ENCODE measurements at places on chromosomes 3 and 15. TPM values are rescaled to one million over a fixed set of nuclear protein-coding genes. Genes with fewer than 3 reads are reported as not detected.

DNA sequence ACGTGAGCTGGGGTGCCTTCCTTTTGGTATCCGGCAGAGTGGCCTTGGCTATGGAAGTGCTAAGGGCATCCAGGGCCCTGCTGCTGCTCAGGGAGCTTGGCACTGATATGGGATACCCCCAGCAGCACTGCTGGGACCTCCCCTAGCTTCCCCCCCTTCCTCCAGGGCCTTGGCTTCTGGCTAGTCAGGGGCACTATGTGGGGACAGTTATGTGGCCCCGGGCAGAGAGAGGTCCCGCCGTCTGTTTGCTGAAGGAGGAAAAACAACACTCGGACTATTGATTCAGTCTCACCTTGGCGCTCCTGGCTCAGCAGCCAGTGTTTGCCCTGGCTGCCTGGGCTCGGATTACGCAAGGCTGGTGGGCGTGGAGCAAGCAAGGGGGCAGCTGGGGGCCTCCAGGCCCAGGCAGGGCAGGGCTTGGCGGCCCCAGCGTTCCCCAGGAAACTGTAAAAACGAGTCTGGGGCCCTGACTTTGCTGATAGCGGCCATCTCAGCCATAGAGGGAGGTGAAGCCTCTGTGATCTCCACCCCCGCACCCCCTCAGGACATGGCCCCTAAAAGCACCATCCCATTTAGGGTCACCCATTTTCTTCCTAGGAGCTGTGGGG lies 5.7 kb downstream of the FURIN start:
- DNase-seq, result no peak

Gene LRRN1
- polyA plus RNA-seq, result 90.4 TPM

GRCh38 chr3:171443211-171443957 lies 16.8 kb downstream of the TNIK start:
- no peak for DNase-seq

Gene IQCH
- 1.6 TPM for polyA plus RNA-seq

DNA sequence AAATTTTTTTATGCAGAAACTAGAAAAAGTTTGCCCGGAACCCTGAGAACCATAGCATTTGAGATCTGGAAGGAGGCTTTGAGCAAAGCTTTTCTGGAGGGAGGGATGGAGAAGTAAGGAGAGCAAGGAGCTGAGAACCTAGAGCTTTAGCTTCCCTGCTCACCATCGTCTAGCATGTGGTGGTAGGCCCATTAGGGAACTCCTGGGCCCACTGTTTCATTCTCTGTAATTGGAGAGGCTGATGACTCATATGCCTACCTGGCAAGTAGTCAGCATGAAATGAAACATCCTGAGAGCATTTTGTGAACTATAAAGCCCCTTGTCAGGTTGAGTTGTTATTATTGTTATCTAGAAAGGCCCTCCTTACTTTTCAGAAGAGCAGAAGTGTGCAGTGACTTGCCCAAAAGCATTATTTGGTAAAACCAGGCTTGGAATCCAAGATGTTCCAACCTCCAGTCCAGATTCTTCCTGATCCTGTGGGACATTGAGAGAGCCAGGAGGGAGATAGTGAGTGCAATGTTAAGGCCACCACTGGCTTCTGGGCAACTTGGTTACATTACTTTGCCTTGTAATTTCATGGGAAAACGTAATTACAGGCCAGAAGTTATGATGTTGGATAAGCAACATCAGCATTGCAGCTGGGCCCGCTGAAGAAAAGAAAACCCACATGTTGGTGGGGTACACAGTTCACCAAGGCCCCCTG lies 104.5 kb upstream of the BFSP2 start:
- DNase-seq, result no peak

Gene GABRG3
- polyA plus RNA-seq, result 0.80 TPM

DNA sequence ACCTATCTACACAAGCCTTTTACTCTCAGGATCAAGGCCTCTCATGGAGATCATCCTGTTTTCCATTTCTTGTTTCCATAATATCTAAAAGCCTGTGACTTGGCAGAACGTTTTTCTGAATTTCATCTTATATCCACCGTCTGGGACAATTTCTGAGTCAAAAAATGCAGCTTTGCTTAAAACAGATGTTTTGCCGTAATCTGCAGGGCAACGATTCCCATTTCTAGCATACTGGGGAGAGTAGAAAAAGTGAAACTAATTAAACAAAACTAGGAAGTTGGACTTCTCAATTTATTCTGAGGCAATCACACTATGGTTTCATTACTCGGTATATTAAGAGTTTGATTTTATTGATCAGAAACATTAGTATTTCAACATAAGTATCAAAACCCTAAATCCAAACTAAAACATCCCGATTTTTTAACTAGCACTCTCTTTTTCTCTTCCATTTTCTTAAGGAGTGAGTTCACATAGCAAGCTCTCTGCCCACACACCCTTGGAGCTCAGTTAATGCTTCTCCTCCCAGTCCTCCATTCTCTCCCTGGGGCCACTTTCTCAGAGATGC lies 33.6 kb downstream of the SPATA12 start:
- DNase-seq, result peak; percentile 71

GRCh38 chr3:187016639-187017345 lies 86.5 kb downstream of the ST6GAL1 start:
- no peak for DNase-seq

DNA sequence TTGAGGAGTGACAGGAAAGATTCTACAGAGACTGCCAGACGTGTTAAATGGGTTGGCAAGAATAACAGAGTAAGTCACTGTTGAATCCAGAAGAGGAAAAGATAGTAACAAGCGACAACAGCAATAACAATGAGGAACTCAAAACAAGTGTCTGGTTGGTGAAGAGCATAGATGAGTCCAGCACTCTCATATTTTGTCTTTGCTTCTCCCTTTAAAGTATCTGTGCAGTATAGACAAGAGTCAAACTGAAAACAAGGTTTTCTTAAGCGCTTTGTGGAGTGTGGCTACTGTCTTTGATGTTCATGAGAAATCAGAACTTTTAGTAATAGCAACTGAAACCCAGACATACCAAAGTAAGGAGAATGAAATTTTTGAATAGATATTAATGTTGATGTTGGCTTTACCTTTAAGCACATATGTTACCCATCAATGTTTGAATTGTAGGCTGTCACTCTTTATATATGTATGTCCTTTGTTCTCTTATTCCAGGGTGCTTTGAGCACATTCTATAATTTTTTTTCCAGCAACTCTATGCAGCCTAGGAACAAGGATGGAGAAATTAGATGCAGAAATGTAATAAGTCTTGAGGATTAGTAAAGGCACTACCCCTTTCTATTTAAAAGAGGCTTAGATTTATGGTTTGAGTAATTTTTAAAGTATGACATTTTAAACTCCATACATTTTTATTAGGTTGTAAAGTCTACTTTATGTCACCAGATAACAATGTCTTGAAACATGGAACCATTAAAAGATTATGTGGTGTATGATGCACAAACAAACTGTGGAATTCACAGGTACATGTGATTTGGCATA lies 185.5 kb downstream of the NFKBIZ start:
- no peak for DNase-seq

DNA sequence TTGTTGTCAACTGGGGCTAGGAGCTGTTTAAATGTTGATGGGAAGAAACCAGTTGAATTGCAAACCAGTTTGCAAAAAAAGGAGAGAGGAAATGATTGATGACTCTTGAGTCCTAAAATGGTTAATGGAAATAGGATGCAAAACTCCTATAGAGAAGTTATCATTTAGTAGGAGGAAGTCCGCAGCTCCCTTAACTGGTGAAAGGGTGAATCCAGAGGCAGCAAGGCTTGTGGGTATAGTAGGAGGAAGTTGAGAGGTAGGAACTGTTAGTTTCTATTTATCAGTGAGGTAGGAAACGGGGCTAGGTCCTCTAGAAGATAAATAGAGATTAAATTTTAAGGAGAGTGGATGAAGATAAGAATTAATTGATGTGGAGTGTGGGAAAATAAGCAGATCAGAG lies 15.4 kb downstream of the IREB2 start:
- DNase-seq, result no peak

- no peak for DNase-seq
Measured at GRCh38 chr15:101115393-101115785, 136.5 kb downstream of the CHSY1 start.

- DNase-seq, result no peak
Measured at GRCh38 chr3:71854706-71855105, 69.8 kb upstream of the PROK2 start.

- DNase-seq, result no peak
Measured at GRCh38 chr3:79314544-79314943, 453.3 kb downstream of the ROBO1 start.

GRCh38 chr15:64441852-64442251 lies 18.5 kb upstream of the ZNF609 start:
- no peak for DNase-seq

Gene CD96
- polyA plus RNA-seq, result 0.13 TPM

Gene TGM5
- polyA plus RNA-seq, result 0.26 TPM

Gene GREM1
- 2.0 TPM for polyA plus RNA-seq

DNA sequence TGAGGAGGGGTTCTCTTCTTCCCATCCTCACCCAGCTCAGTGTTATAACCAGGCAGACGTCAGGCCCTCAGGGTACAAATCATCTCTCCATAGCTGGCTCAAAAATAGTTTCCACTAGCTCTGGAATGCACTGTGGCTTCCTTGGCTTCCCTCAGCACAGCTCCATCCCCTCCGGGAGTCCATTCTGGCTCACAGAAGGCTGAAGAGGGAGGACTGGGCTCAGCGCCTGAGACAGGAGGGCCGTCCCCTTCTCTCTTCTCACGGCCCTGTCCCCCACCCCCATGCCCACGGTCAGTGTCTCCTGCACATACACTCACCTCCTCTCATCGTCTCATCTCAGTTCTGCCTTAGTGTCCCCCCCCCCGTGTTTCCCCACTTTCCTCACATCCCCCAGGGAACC lies 50.1 kb downstream of the UMPS start:
- DNase-seq, result peak; percentile 92

GRCh38 chr15:70323111-70323851 lies 225.6 kb upstream of the TLE3 start:
- DNase-seq, result peak; percentile 90

Measured in muscle of arm (tissue), 14 donors.